NCI-H460 (cell line): ENCODE measurements at places on chromosomes 6 and 20.
A peak's percentile ranks its signal among the peaks of the same experiment; 100 is the strongest.

DNA sequence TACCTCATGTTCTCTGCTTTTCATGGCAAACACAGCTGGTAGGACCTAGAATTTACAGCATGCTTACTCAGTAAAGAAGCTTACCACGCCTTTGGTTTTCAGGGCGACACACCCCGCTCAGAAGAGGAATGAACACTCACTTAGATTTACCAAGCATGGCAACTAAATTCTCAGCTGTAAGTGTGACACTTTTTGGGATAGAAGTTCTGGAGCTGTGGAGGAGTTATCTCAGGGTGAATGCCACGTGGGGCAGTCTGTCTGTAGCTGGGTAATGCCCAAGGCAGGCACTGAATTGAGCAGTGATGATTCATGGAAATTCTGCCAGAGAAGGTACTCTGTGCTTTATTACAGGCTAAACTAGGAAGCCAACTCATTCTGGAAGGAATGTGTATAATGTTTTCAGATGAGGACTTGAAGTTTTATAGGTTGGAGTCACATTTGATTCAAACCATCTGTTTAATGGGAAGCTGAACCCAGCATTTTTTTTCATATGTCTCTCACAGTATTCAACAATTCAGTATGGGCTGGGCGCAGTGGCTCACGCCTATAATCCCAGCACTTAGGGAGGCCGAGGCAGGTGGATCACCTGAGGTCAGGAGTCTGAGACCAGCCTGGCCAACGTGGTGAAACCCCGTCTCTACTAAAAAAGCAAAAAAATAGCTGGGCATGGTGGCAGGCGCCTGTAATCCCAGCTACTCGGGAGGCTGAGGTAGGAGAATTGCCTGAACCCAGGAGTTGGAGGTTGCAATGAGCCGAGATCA, 3.5 kb upstream of the PRIM2 start:
- no peak for DNase-seq

DNA sequence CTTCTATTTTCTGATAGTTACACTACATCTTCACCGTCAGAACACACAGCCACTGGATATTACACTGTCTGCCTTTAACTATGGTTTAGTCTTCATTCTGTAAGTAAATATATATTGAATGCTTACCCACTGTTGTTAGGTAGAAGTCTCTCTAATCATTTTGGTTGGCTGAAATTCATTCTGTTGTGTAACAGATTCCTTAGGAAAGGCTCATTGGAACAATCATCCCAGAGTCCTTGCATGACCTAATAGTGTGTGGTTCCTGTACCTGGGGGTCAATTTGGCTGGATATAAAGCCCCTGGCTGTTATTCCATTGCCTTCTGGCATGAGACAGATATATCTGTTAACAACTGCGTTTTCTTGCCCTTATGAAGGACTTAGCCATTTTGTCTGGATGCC, 9.9 kb downstream of the BLOC1S5 start:
- no peak for DNase-seq

GRCh38 chr20:14375416-14375985, 38.1 kb upstream of the FLRT3 start:
- no peak for DNase-seq

DNA sequence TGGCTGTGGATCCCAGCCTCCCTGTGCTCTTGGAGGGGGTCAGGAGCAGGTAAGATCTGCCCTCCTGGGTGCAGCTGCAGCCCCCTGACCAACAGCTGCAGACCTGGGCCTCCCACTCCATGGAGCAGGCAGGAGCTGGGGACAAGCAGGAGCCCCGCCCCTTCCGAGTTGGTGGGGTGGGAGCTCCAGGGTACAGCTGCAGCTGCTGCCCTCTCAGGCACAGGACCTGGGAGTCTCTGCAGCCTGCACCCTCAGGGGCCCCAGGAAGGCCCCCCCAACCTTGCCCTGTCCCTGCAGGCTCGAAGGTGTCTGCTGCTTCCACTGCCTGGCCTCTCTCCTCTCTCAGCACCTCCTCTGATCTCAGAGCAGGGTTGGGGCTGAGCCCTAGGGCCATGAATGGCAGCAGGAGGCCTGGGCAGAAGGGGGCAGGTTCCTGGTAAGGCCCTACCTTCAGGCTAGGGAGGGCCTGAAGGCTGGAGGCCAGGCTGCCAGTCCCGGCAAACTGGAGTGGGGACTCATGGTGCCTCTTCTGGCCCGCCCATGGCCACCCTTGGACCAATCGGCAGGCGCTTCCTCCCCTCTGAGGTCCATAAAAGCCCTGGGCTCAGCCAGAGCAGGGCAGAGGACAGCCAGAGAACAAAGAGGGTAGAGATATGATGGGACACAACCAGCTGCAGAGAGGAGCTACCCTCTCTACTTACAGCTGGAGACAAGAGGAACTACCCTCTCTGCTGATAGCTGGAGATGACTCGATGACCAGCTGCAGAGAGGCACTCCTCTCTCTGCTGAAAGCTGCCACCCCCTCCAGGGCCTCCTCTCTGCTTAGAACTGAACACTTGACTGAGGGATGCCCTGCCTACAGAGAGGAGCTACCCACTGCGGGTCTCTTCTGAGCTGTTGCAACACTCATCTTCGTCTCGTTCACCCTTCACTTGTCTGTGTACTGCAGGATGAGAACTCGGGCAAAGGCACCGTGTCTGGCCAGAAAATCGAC, 7.8 kb upstream of the PACSIN1 start:
- DNase-seq = no peak

DNA sequence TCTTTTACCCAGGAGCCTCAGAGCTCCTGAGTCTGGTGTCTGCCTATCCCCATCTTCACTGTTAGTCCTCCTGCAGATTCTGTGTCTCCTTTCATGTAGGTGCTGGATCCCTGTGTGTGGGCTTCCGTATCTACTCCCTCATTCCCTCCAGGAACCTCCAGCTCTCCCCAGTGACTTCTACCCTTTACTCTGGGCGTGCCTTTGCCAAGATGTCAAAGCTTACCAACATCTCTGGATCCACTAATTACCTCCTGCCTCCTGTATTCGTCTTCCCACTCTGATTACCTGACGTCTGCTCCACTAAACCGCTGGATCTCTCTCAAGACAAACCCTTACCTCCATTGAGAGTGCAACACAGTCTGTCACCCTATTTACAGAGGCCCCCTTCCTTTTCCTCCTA, 2.2 kb upstream of the C6orf136 start:
- DNase-seq = no peak

- DNase-seq = no peak
Observed at GRCh38 chr6:79604583-79605037, 26.5 kb upstream of the SH3BGRL2 start.

DNA sequence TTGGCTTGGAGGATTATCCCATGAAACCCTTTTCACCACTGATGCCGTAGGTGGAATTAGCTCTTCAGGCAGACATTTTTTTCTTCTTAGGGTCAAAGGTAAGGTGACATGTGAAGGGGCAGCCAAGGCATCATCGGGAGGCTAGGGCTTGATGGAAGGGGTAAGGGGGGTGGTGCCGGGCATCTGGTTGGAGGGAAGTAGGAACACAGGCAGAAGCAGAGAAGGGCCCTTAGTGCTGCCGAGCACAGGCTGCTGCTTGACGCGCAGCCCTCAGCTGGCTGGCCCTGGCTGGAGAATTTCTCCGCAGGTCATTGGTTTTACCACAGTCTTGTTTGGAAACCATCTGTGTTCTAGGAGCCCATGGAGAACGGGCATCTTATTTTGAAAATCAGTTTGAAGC, 54.7 kb downstream of the TRAF3IP2 start:
- no peak for DNase-seq

GRCh38 chr20:36728986-36729385, 16.9 kb downstream of the NDRG3 start:
- DNase-seq = no peak

- no peak for DNase-seq
Observed at GRCh38 chr6:142824426-142824825, 120.5 kb downstream of the HIVEP2 start.

DNA sequence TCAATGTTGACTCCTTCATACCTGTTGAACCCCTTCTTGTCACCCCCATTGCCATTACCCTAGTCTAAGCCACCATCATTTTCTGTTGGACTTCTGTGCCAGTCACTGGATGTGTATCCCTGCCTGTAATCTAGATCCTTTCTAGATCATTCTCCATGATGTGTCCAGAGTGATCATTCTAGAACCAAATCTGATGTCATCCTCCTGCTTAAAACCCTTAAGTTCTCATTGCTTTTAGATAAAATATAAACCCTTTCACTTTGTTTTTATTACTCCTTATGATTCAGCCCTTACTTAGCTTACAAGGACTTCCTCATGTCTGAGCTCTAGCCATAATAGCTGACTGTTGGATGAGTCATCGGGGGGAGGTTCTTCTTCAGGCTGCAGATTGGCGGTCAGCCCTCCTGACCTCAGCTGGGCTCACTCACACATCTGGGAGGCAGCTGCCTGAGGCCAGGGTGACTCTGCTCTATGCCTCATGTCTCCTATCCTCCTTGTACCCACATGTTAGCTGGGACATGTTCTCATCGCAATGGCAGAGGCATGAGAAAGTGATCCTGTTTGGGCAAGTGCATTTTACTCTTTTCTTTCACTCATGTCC, 287.6 kb downstream of the ESR1 start:
- peak; percentile 70 for DNase-seq

- DNase-seq = no peak
Observed at GRCh38 chr6:89842228-89842627, 12.5 kb downstream of the CASP8AP2 start.

- DNase-seq = no peak
Observed at GRCh38 chr20:15563836-15564235, 1009.4 kb downstream of the KIF16B start.

DNA sequence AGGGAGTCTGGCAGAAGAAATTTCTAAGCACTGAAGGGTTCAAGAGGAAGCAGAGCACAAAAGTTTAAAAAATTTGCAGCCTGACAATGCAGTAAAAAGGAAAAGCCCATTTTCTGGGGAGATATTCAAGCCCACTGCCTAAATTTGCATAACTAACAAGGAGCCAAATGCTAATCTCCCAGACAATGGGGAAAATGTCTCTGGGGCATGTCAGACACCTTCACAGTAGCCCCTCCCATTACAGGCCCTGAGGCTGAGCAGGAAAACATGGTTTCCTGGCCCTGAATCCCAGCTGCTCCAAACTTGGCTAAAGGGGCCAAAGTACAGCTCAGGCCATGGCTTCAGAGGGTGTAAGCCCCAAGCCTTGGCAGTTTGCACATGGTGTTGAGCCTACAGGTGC, 908.5 kb upstream of the MANEA start:
- DNase-seq = no peak

- DNase-seq = no peak
Observed at GRCh38 chr6:78910591-78911171, 43.3 kb downstream of the IRAK1BP1 start.

GRCh38 chr20:38997622-38998021, 35.5 kb downstream of the DHX35 start:
- no peak for DNase-seq

GRCh38 chr20:841568-842546, 8.3 kb downstream of the FAM110A start:
- DNase-seq = no peak

GRCh38 chr6:145267076-145267867, 468.0 kb downstream of the EPM2A start:
- no peak for DNase-seq

GRCh38 chr6:112439432-112439831, 92.3 kb downstream of the RFPL4B start:
- no peak for DNase-seq

GRCh38 chr6:87623248-87623647, 33.3 kb downstream of the ORC3 start:
- no peak for DNase-seq

- no peak for DNase-seq
Observed at GRCh38 chr20:63517376-63518309, 2.9 kb upstream of the PPDPF start.

DNA sequence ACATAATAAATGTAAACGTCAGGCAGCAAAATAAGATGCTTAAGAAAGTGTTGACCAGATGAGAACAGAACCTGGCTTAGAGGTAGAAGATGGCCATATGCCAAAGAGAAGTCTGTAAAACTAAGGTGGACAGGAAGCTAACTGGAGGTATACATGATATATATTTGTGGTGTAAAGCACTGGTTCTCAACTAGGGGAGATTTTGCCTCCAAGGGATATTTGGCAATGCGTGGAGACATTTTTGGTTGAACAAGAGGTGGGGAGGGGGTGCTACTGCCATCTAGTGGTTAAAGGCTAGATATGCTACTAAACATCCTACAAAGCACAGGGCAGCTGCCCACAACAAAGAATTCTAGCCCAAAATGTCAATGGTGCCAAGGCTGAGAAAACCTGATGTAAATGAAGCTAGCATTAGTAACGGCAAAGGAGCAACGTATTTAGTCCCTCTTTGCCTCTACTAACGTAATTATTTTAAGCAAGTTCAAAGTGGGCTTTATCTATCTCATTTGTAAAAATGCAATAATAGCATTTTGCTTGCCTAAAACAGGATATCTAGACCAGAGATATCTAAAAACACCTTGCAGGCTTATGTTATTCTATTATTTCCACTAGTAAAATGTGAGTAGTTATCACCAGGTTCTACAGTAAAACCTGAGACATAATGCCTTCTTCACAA, 182.6 kb downstream of the RNGTT start:
- DNase-seq = peak; percentile 30

DNA sequence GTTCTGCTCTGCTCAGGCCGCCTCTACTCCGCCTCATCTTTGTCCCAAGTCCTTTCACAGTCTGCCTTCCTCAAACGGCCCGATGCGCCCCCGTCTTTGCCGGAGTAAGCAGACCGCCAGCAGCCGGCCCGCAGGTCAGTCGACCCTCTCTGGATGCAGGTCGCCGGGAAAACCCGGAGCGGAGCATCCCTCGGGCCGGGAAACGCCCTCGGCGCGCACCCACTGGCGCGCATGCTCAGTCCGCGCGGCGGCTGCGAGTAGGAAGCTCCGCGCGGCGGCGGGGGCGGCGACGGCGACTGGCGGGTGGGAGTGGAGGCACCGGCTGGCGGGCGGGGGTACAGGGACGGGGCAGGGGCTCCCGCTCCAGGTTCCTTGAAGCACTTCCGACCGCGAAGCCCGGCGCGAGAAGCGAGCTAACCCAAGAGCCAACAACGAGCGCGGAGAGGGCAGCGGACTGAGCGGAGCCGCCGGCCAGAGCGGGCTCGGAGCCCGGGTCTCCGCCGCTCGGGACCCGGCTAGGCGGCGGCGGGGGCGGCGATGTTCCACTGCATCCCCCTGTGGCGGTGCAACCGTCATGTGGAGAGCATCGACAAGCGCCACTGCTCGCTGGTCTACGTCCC, at the start of gene LRRC1:
TSS of gene LRRC1 (plus strand) at position 286 of the 620 bp plus-strand sequence. CDS start at position 538, 252 bp downstream.
- DNase-seq = peak; percentile 77

GRCh38 chr6:14984519-14984853, 261.4 kb upstream of the JARID2 start:
- no peak for DNase-seq

DNA sequence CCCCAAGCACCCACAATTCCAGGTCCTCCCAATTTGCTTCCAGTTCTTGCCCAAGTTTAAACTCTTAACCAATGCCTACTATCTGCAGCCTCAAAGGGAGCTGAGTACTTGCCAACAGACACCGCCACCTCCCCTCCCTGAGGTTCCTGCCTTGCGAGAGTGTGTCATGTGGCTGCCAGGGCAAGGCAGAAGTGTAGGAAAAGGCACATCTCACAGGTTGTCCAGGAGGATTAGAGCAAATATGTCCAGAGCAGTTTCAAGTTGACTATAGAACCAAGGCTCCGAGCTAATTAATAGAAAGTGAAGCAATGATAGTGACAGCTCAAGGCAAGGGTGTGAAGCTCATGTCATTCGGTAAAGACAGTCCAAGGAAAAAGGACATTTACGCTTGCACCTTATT, 127.8 kb downstream of the ATXN1 start:
- DNase-seq = peak; percentile 8

GRCh38 chr6:118383924-118384323, 164.2 kb upstream of the PLN start:
- DNase-seq = no peak
